ENCODE measurements at places on chromosomes 13 and 19.

DNA sequence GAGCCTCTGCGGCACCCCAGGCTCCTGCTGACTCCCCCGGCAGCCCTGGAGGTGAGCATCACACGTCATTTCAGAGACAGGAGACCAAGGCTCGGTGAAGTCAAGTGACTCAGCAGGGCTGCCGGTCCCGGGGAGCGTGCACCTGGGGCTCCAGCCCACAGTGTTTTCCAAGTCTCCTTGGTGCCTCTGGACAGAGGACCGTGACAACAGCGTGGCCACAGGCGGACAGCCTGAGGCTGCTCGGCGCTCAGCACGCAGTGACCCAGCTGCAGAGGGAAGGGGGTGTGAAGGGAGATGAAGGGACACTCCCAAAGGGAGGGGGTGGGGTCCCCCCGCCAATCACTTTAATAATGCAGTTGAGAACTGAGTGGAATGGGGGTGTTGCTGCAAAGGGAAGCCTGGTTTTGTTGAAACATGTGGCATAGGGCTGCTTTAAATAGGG, 17.5 kb upstream of the ASPDH start:
- no peak for DNase-seq

- DNase-seq, result no peak
Measured at GRCh38 chr19:23916991-23917390, 2.3 kb downstream of the ZNF726 start.

DNA sequence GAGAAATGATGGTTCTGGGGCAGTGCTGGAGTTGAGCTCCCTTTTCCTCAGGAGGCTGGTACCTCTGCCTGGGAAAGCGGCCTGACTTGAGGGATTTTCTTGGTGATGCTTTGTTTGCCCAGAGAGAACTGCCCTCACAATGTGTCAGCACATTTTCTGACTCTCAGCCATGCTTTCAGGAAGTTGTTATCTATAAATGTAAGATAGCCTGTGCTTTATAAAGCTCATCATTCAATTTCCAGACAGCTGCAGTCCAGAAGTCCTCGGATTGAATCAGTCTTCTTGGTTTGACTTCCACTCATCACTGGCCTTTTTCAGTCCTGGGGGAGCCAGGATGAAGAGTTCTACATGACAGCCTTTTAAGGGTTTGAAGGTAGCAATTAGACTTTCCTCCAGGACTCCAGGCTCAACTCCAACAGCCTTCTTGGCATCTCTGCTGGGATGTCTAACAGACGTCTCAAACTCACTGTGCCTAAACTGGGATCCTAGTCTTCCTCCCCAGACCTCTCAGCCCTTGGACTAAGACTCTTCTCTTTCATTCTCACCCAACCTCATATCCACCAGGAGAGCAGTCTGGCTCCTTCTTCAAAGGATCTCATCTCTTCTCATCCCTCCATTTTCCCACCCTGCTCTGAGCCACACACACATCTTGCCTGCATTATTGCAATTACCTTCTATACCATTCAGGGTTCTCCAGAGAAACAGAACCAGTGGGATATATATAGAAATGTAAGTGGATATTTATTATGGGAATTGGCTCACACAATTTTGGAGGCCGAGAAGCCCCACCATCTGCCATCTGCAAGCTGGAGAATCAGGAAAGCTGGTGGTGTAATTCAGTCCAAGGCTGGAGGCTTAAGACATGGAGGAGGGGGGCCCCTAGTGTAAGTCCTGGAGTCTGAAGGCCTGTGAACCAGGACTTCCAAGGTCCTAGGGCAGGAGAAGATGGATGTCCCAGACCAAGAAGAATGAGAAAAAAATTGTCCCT, 13.1 kb downstream of the ERICH6B start:
- DNase-seq, result no peak

DNA sequence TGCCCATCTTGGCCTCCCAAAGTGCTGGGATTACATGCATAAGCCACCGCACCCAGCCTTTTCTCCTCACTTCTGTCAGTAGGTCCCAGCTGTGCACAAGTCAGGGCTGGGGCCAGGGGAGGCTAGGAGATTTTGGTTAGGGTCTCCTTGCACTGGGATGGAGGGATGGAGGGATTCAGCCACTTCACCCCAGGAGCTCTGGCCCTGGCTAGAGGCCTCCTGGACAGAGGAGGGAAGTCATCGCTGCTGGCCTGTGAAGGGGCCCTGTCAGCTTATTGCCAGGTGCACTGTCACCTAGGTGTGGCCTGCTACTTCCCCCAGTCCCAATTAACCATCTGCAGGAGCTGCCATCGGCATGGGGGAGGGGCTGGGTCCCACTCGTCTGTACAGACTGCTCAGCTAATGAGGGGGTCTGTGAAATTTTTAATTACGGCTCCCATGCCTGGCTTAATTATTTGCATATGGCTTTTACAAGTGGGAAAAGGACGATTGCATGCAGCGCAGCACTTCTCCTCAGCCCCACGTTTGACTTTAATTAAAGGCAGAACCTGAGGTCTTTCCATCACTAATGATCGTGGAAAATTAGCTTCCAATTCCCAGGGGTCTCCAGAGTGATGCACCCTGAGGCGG, 52.4 kb downstream of the CHST8 start:
- DNase-seq, result no peak

DNA sequence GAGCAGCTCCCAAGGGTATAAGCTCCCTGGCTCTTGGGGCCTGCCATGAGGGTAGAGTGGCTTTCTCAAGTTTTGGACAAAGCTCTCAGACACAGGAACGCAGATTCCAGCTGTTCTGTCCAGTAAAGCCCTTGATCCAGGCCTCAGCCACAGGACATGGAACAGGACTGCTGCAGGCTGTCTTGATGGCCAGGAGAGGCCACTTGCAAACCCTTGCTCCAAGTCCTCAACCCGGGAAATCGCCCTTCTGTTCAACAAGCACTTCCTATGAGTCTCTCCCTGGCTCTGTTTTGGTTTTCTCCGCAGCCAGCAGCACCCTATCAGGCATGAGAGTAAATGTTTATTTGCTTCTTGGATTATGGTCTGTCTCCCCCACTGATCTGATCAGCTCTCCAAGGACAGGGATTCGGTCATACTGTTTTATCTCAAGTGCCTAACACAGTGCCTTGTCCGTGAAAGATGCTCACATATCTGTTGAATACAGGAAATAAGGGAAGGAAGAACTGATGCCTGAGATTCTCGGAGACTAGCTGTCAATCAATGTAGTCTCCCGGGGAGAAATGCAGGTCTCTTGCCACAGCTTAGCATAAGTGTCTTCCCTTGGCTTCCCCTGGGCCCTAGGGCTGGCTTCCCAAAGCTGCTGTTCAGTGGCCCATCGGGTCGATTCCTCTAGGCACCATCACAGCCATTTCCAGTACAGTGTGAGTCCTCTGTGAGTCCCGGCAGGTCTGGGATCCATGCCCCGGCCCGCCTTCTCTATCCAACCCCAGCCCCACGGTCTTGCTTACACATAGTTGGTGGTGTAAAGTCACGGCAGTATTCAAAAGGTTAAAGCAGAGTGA, 90.8 kb downstream of the TSHZ3 start:
- no peak for DNase-seq

DNA sequence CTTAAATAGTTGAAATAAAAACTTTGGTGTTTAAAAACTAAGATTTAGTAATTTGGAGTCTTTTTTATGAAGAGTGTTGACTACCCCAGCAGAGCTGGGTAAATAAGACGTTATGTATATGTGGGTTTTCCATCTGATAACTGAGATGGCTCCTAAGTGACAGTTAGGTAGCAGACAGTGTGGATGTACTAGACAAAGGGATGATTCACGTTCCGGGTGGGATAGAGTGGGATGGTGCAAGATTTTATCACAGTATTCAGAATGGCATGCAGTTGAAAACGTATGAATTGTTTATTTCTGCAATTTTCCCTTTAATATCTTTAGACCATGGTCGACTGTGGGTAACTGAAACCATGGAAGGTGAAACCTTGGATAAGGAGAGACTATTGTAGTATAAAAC, 50.4 kb downstream of the NAA16 start:
- no peak for DNase-seq

DNA sequence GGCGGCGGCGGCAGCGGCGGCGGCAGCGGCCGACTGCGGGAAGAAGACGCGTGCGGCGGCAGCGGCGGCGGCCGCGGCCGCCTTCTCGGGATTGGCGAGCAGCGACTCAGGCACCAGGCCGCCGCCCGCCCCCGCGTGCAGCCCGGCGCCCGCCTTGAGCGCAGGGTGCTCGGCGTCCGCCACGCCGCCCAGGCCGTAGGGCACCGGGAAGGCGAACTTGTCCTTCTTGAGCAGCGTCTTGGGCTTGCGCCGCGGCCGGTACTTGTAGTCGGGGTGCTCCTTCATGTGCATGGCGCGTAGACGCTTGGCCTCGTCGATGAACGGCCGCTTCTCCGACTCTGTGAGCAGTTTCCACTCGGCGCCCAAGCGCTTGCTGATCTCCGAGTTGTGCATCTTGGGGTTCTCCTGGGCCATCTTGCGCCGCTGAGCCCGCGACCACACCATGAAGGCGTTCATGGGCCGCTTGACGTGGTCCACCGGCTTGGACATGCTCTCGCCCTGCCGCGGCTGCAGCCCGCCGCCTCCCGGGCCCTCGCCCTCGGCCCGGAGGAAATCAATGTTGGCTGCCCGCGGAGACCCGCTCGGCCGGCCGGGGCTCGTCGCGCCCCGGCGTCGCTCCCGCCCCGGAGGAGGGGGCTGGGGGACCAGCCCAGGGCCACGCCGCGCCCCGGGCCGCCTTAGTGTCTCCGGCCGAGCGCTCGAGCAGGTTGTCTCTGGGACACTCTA, 621 bp downstream of the SOX21 start:
- DNase-seq, result no peak

- DNase-seq, result no peak
Measured at GRCh38 chr13:107275945-107276614, 708.1 kb upstream of the ARGLU1 start.

GRCh38 chr19:53624771-53625545, 6.8 kb upstream of the DPRX start:
- DNase-seq, result no peak

- no peak for DNase-seq
Measured at GRCh38 chr19:4987256-4987655, 18.3 kb downstream of the KDM4B start.

DNA sequence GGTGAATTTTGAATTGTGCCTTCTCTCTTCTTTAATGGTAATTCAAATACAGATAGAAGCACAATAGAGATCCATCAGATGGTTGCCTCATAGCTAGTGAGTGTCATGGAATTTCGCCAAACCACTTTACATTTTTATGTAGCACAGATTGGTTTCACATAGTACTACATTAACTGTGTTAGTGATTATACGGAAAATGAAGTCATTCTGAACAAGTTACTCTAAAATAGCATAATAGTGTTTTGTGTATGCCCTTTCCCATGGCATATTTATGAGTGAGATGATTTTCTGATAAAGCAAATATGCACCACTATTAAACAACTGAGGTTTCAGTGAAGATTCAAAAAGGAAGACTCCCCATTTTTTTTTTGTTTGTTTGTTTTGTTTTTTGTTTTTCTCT, 1623.5 kb downstream of the PCDH9 start:
- peak; percentile 87 for DNase-seq

DNA sequence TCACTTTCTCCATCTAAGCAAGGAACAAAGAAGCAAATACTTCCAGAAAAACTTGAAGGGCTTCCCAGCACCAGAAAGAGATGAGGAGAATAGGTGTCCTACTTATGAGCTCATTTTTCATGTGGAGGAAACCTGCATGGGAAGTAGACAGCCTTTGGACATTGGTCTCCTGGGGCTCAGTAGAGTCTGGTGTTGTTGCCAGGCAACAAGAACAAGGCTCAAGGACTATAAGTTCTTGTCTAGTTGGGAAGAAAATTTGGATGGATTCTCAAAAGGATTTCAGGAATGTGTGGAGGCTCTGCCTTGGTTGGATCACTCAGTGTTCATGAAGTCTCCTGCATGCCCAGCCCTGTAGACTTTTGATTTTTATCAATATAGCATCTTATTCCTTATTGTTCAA, 84.5 kb downstream of the MBNL2 start:
- DNase-seq, result peak; percentile 37

DNA sequence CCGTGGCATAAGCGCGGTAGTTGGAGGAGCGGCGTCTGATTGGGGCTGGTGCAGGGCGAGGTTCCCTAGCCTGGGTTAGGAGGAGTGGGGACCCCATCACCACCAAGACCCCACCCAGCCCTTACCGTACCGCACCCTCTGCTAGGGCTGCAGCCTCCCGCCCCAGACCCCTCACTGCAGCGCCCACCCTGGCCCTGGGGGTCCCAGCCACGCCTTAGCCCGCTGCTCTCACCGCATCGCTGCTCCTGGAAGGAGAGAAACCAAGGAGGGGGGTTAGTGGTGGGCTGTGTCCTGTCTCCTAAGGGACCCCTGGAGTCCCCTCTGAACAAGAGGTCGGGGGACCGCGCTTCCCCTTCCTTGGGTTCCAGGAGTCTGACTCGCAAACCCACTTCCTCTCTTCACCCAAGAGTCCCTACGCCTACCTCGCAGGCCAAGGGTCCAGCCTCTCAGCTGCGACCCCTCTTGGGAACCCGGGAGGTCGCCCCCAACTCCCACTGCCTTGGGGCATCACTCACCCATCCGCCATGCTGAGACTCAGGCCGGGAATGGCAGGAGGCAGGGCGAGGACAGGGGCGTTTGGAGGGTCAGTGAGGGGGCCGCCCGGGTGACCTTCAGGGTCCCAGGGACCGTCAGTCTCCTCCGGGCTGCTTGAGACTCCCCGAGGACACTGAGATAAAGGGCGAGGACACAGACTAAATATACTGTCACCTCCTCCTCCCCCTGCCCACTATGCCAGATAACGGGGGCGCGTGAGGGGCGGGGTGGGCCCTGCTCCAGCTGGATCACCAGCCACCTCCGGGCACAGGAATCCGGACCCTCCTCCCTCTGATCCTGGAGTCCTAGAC, at the start of gene TNNI3:
TSS of gene TNNI3 (minus strand) at position 669 of the 845 bp plus-strand sequence. CDS start at position 526, 143 bp downstream.
- DNase-seq, result no peak

DNA sequence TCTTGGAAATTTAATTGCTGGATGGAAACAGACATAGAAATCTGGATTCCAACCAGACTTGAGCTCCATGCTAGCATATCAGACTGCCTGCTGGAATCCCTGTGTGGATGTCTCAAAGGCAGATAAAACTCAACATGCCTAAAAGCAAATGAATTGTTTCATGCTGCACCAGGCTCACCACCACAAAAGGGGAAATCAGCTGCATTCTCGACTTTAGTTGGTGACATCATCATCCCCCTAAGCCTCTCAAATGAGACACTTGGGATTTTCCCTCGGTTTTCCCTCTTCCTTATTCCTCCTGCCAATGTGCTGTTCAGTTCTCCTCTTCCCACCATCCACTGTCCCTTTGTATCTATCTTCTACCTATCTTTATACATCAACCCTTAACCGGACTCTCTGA, 134.3 kb downstream of the ZDHHC20 start:
- no peak for DNase-seq

DNA sequence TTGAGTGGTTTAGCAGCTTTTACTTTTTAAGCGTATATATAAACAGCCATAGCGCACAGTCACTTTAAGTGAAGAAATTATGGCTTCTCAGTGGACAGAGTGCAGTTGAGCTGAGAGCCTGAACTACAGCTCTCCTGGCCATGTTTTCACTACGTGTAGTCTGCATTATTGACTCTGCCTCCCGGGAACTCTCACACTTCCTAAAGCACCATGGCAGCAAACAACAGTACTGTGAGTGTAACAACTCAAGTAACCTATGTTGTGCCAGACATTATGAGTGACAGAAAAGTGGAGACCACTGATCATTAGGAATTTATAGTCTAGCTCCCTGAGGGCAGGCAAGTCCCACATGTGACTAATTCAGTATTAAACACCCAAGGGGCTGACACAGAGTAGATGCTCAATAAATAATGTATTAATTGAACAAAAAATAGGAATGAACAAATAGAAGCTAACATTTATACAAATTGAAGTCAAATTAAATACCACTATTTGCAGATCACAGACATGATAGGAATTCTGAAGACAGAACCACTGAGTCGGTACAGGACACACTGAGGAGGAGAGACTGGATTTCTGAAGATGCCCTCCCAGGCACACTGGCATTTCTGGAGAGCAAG, 19.7 kb downstream of the EFNB2 start:
- no peak for DNase-seq

- peak; percentile 0 for DNase-seq
Measured at GRCh38 chr13:82688400-82688994, 1193.8 kb downstream of the SLITRK1 start.

All from fibroblast of skin of right quadriceps (primary cell).